Activated CD8-positive, alpha-beta memory T cell treated with anti-CD3 and anti-CD28 coated beads for 4 hours (primary cell): ENCODE measurements at places on chromosomes 11 and 22.

GRCh38 chr11:133134314-133135173, 397.8 kb downstream of the OPCML start:
- peak; percentile 7 for DNase-seq

DNA sequence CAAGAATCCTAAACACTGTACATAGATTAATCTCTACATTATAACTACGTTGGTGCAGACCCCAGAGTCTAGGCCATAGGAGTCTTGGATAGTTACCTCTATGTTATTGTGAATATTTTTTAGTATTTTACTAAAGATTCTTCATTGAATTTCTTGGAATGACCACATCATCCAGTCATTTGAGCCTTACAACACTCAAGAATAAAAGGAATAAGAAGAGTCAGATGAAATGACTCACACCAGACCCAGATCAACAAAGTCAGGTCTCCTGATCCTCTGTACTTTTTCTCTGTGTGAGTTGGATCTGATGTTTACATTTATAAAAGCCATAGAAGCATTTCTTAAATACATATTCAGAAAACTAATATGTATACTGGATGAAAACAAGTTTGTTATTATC, 179.2 kb upstream of the ARHGAP20 start:
- DNase-seq, result no peak

DNA sequence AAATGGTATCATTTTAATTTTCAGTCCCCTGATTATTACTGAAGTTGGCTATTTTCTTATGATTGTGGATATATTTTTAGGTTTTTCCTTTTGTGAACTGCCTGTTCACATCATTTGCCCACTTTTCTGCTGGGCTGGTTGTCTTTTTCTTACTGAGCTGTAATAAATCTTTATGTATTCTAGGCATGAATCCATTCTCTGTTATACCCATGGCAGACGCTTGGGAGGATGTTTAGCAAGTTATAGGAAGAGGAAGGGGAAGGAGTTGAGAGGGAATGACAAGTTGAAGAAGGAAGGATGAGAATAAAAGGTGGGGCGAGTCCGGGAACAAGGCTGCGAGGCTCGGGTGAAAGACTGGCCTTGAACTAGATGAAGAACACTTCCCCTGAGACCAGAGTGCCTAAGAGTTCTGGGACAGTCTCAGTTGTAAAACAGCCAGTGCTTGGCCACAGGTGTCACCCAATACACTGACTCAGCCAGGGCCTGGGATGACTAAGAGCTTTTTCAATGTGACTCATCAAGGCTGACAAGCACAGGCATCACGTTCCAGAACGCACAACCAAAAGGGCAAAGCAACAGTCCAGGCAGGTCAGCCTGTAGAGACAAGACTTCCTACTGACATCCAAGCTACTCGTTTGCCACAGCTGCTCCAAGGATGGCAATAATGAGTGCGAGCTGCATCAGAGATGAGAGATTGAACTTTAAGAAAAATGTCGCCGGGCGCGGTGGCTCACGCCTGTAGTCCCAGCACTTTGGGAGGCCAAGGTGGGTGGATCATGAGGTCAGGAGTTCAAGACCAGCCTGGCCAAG, 35.2 kb downstream of the LRFN4 start:
- peak; percentile 5 for DNase-seq

DNA sequence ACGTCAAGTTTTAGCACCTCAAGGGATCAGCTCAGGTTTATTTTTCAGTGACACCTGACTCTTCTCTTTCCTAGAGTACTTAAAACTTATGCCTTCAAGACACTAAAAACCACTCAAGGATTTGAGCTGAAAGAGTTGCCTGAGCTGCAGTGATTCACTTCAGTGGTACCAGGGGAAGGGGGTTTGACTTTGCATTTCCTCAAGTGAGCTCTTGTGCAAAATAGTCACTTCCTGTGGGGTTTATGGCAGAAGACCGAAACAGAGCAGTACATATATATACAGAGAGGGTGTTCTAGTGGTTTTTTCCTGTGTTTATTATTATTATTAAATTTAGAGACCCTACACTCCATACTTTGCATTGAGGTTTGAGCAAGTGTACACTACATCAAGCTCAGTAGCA, 60.7 kb downstream of the DBX1 start:
- DNase-seq, result no peak

DNA sequence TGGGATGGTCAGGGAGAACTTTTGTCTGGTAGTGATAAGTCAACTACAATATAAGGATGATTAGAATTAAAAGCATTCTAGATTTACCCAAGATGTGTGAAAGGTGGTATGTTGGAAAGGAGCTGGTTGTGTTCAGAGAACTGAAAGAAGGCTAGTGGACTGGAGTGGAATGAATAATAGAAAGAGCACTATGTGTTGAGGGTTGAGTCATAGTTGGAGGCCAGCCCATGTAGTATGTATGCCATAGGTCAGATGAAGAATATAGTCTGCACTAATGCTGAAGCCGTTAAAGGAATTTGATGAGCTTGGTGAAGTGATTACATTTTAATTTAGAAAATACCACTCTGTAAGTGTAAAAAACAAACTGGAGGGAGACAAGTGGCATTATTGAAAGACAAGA, 514.1 kb downstream of the CNTN5 start:
- no peak for DNase-seq

GRCh38 chr11:128330203-128330602, 257.2 kb downstream of the ETS1 start:
- DNase-seq, result no peak

- DNase-seq, result no peak
Observed at GRCh38 chr11:120217941-120218694, 7.3 kb downstream of the OAF start.

DNA sequence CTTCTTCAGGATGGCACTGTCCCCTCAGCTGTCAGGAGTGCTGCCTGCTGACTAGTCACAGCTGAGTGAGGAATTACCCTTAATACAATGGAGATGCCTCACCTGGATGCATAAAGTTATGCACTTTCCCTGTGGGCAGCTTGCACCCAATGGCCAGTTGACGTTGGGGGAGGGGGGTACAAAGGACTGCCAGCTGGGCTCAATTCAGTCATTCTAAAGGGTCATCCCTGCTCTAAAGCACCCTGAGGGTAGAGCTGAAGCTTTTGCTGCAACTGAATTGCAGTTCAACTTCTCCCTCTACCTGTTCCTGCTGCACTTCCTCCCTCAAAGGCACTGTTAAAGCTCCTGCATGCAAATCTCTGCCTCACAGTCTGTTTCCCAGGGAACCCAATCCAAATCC, 147.8 kb upstream of the SESN3 start:
- no peak for DNase-seq

DNA sequence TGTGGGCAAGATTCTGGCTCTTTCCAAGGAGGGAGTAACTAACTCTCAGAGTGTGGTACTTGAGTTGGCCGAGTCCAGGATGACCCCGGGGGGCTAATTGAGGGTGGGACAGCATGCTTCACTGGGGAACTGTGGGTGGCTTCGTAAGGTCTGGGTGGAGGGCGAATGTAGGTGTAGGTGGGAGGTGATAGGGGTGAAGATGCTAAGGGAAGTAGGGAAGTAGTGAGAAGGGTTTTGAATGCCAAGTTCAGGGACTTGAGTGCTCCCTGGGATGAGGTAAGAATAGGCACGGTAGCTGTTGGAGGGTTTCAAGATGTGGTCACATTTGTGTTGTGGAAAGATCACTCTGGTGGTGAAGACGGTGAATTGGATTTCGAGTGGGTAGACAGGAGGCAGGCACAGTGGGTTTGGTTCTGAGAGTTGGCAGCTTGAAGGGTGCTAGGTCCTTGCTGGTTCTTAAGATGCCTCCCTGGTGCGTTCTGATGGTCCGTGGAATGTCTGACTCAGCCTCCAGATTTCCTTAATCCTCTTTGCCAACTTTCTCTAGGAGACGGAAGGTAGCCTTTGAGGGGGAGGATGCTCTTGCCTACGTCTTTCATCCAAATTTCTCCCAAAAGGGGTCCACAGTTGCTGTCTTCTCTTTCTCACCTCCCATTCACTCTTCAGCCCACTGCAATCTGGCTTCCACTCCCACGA, 2.5 kb upstream of the DNAL4 start:
- DNase-seq, result no peak

- no peak for DNase-seq
Observed at GRCh38 chr11:1838426-1839144, at the start of gene TNNI2. Gene TNNI2 (plus strand): TSS chr11:1838981. CDS start chr11:1839697, 716 bp downstream.

DNA sequence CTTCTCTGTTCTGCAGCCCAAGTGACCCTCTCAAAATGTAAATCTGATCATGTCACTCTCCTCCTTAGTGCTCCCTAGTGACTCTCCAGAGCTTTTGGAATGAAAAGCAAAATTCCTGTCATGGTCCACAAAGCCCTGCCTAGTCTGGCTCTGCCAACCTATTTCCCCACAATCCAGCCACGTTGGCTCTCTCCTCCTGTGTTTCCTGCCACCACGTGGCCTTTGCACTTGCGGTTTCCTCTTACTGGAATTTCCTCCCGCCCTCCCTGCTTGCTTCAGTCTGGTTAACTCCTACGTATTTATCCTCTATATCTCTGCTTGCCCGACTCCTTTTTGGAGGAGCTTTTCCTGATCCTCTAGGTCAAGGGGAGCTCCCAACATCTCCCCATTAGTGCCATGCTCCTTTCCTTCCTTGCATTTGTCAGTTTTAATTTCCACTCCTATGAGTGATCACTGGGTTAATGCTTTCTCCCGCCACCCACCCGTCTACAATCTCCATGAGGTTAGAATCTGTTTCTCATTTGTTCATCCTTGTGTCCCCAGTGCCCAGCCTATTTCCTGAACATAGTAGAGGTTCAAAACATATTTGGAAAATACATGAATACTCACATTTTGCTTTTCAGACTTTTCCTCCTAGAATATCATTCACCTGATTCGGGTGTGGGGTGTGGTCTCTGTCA, 11.5 kb downstream of the NNMT start:
- no peak for DNase-seq

- no peak for DNase-seq
Observed at GRCh38 chr11:116112087-116112935, 608.1 kb upstream of the CADM1 start.

- no peak for DNase-seq
Observed at GRCh38 chr11:62644220-62644619, 2.2 kb downstream of the GANAB start.

GRCh38 chr11:47160753-47161133, 15.9 kb downstream of the ARFGAP2 start:
- no peak for DNase-seq

DNA sequence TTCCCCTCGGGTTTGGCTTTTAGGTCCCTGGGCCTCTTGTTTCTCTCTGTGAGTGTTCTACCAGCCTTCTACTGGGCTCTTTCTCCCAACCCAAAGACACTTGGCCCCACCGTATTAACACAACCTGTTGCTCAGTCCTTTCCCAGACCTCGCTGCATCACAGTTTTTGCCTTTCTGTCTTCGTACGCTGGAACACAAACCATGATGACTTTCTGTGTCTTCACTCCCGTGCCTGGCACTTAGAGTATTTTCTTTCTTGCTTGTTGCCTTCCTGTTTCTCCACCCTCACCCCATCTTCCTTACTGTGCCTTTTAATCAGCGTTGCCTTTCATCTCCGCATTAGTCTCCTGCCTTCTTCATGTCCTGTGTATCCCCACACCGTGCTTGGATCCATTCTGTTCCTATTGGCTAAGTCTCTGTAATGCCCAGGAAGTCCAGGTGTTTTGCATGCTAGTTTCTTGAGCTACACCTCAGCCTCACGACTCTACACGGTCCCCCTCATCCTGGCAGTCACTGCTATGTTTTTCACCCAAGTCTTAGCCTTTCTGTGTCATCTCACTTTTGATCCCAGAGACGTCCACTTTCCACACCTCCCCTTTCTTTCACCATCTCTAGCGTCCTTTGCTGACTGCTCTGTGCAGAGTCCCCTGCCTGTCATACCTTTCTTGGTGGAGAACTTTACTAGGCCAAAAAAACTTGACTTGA, 1.6 kb downstream of the MARK2 start:
- DNase-seq, result no peak
